Renal cortex interstitium (tissue), 15 donors: ENCODE measurements at places on chromosomes 4 and X.

DNA sequence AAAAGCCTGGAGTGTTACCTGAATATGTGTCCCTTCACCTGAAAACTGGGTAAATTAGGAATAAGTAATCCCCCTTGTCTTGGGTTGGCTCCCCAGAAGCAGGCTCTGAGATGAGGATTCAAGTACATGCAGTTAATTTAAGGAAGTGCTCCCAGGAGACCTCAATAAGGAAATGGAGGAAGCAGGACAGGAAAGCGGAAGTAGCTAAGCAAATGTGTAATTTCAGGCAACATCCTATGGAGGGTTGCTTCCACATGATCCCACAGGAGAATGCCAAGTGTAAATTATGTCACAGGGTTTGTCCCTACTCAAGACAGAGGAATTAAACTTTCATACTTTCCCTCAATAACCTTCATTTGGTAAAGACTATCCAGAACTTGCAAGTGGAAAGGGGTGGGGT, 48.1 kb upstream of the ARHGEF6 start:
- DNase-seq = no peak

- DNase-seq = no peak
These were observed 87.3 kb upstream of the ZNF81 start for GRCh38 chrX:47749185-47749967.

- DNase-seq = no peak
These were observed 270.8 kb upstream of the FGF13 start for GRCh38 chrX:138982365-138982764.

- no peak for DNase-seq
These were observed 859.3 kb downstream of the RPA4 start for GRCh38 chrX:97743014-97743413.

- peak; percentile 79 for DNase-seq
These were observed 30.3 kb downstream of the AREG start for GRCh38 chr4:74475091-74475800.

- DNase-seq = no peak
These were observed 482.5 kb downstream of the RPA4 start for GRCh38 chrX:97366237-97366636.

DNA sequence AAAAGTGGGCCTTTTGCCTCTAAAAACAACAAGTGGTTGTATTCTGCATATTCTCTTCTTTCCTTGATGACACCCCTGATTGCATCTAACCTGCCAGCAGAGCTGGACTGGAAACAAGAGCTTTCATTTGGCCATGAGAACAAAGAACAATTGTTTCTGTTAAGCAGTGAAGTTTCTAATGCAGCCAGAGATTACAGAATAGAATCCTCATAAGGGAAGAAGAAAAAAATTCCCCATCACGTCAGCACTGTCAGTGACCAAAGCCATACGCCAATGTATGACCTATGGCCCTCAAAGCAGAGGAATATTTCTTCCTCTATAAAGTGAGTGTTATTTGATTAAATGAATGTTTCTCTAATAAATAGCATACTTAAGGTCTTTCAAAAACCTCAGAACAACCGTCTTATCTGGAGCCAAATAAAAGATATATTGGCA, 529.1 kb upstream of the INTU start:
- no peak for DNase-seq

- no peak for DNase-seq
These were observed 10.3 kb downstream of the ADH6 start for GRCh38 chr4:99208719-99209075.

DNA sequence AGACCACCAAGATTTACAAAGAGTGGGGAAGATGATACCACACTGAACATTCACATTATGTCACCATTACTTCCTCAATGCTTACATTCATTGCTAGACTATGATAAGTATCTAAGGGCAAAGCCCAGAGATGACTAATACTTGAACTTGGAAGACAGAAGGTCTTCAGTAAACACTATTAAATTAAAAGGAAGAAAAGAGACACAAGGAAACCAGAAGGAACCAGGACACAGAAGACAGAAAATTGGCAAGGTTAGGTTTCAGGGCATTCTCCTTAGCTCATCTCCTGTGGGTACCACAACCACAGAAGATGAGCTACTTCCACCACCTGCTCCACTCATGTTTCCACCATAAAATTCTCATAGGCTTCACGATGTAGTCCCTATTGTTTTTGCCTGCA, 64.9 kb downstream of the NLGN4X start:
- DNase-seq = no peak

GRCh38 chr4:180641495-180641894, 1601.7 kb upstream of the TENM3 start:
- DNase-seq = no peak
